ENCODE measurements at places on chromosomes 1 and 21.
A peak's percentile ranks its signal among the peaks of the same experiment; 100 is the strongest.

DNA sequence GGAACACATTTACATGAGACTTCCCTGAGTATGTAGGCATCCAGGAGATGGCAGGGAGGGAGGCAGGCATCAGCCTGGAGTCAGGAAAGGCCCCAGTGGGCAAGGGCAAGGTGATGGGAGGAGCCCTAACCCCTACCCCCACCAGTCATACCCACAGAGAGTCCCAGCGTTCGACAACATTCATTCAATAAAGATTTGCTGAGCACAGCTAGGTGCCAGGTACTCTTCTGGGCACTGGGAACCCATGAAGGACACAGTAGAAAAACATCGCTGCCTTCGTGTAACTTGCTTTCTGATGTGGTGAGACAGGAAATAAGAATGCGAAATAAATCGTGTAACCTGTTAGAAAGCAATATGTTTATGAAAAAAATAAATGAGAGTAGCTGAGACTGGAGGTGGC is 77.3 kb upstream of the GADD45A start:
- DNase-seq, result no peak

GRCh38 chr1:87224201-87224600 is 104.5 kb upstream of the LMO4 start:
- no peak for DNase-seq

DNA sequence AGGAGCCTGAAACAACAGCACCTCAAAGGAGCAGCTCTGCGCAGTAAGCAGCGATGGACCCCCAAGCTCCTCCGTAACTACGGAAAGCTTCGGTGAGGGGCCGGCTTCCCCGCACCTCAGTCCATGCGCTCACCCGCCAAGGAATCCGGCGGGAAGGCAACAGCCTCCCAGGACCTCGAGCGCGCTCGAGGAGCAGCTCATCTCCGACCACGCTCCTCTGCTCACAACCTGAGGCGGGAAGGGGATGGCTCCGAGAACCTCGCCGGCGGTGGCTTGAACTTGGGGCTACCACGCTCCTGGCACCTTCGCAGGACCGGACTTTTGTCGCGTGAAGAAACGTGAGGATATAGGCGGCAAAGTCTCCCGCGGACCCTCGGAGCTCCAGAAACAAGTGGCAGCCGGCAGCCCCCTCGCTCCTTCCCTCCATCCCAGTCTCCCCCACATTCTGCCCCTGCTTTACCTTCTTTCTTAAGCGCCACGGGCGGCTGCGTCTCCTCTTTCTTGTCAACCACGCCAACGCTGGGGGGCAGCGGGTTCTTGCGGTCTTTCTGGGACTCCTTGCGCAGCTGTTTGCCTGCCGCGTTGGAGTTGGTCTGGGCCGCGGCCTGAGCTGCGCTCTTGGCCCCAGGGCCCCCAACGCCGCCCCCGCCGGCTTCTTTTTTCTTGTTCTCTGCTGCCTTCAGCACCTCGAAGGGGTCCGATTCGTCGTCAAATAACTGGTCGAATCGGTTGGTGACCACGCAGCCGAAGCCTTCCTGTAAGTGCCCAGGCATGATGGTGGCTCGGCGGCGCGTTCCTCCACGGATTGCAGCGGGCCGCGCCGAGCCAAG is 459 bp downstream of the SERBP1 start:
- DNase-seq, result peak; percentile 40

- no peak for DNase-seq
Measured at GRCh38 chr1:82934074-82934473, 1064.9 kb downstream of the TTLL7 start.

DNA sequence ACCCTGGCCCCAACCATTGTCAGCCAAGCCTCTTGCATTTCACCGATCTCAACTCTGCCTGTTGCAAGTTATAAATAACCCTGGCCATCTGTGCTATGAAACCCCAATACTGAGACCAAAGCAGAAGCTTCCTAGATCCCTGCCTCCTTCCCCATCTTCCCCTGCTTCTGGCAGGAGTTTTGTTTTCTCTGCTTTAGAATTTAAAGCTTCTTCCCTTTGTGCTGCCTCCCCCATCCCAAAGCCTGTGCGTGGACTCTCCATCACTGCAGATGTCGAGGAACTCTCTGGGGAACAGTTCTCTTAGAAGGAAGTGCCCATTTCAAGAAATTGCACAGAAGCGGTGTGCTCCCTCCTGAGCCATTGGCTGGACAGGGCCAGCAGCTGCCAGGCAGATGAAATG is 17.4 kb upstream of the MYOG start:
- no peak for DNase-seq

- DNase-seq, result no peak
Measured at GRCh38 chr1:231628207-231628876, 1.8 kb downstream of the DISC1 start.
